Breast epithelium (tissue), 4 donors: ENCODE measurements at places on chromosomes 11 and 22. TPM values are rescaled to one million over a fixed set of nuclear protein-coding genes. Genes with fewer than 3 reads are reported as not detected.
A peak's percentile ranks its signal among the peaks of the same experiment; 100 is the strongest.

Gene ZBTB16
- total RNA-seq, result 358 TPM

DNA sequence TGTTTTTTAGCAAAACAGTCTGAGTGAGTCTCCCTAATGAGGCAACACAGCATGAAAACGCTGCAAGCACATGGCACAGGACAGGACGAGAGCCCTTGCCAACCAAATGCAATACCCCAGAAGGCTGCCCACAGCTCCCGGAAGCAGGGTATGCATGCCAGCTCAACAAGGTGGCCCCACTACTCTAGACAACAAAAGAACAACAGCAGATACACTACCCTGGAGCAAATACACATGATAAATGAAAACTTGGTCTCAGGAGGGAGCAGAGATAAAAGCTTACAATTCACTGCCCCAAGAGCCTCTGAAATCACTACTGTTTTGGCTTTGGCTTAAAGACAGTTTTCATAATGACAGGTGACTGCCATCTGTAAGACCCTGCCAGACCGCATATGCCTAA lies 785.4 kb upstream of the API5 start:
- DNase-seq, result no peak

Gene SLC5A4
- 0.16 TPM for total RNA-seq

Gene MS4A7
- total RNA-seq, result 45.4 TPM

Gene SLC43A1
- total RNA-seq, result 23.4 TPM

GRCh38 chr22:19876314-19876940 lies 21.8 kb upstream of the GNB1L start:
- DNase-seq, result no peak

DNA sequence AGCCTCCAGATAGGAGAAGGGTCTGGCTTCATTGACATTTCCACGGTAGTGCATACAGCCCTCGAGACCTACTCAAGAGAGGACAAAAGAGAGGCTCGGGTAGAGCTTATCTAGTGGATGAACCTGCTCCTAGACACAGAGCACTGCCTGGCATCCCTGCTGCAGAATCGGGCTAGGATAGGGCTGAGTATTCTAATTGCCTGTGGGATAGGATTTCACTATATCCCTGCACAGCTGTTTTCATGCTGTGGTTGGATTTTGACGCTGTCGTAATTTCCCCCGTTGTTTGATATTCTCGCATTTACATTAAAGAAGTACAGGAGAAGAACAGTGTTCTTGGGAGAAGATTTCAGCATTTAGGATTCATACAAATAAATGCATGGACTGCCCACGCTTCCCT lies 107.8 kb downstream of the KIRREL3 start:
- DNase-seq, result no peak

- DNase-seq, result no peak
These were observed 81.3 kb upstream of the LINC01488 start for GRCh38 chr11:69400140-69400539.

Gene RIMBP3B
- 0.16 TPM for total RNA-seq

DNA sequence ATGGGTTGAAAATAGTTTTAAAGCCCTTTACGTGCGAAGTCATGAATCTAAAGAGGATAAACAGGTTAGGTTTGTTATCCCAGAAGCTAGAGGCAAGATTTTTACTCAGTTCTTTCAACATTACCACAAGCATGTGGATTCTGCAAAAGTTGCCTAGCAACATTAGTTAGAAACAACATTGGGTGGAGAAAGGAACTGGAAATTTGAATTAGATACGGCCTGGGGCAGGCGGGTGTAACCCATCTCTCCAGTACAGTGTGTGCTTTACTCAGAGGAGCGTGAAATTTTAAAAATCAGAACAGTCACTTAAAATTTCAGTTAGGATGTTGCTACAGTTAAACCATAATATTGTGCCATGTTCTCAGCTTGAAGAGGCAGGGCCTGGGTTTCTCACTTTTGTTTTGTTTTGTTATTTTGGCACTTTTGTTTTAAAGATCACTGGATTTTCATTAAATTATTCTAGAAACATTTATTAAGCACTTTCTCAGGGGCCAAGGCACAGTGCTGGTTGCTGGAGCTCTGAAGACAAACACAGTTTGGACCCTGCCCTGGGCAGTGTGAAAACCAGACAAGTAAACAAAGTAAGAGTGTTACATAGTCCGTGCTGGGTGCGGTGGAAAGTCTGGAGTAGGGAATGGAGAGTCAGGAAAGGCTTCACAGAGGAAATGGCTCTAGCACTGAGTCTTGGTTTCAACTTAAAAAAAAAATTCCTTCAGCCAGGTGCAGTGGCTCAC lies 4.4 kb upstream of the WEE1 start:
- peak; percentile 82 for DNase-seq

DNA sequence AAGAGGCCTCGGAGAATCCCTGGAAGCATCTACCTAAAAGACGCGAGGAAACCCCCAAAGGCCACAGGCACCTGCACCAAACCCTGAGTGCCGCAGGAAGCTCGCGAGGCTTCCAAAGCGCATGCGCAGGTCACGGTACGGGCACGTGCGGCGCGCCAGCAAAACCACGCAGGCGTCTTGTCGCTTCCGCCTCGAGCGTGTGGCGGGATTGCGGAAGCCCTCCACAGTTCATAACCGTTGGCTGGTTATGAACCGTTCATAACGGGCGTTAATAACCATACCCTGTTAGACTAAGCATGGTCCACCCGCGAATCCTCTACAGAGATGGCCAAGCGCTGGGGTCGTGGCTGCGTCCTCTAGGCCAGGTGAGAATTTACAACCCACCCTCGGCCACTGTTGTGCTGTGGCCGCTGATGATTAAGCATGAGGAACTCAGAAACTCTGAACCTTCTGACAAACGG lies 46.4 kb downstream of the MORC2 start:
- DNase-seq, result no peak

GRCh38 chr11:9858218-9858617 lies 194.3 kb downstream of the SWAP70 start:
- no peak for DNase-seq

GRCh38 chr11:68043029-68043348 lies 4.2 kb downstream of the TCIRG1 start:
- no peak for DNase-seq

Gene MYO7A
- 23.5 TPM for total RNA-seq

Gene POLR2L
- 96.7 TPM for total RNA-seq

Gene TECTA
- 1.3 TPM for total RNA-seq

GRCh38 chr11:45477588-45477987 lies 187.8 kb downstream of the CHST1 start:
- DNase-seq, result no peak

Gene INPP5J
- not detected for total RNA-seq

- no peak for DNase-seq
These were observed 4.5 kb downstream of the GGT5 start for GRCh38 chr22:24240381-24240780.

DNA sequence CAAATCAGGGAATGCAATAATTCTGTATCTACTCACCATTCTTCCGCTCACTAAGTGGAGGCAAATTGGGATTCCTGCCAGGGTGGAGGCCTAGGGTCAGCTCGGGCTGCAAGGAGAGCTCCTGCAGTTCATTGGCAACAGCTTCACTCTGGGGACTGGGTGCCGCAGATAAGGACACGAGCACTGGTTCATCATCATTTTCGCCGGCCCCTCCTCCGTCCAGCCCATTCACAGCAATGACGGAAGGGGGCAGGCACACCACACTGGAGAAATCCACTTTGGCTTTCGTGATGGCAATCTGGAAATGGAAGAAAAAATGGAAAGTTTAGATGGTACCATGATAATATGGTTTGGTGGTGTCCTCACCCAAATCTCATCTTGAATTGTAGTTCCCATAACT lies 84.4 kb downstream of the MRTFA start:
- no peak for DNase-seq

- DNase-seq, result no peak
These were observed 45.5 kb upstream of the ME3 start for GRCh38 chr11:86717817-86718501.

- DNase-seq, result no peak
These were observed 20.4 kb downstream of the FBXO7 start for GRCh38 chr22:32494971-32495370.

DNA sequence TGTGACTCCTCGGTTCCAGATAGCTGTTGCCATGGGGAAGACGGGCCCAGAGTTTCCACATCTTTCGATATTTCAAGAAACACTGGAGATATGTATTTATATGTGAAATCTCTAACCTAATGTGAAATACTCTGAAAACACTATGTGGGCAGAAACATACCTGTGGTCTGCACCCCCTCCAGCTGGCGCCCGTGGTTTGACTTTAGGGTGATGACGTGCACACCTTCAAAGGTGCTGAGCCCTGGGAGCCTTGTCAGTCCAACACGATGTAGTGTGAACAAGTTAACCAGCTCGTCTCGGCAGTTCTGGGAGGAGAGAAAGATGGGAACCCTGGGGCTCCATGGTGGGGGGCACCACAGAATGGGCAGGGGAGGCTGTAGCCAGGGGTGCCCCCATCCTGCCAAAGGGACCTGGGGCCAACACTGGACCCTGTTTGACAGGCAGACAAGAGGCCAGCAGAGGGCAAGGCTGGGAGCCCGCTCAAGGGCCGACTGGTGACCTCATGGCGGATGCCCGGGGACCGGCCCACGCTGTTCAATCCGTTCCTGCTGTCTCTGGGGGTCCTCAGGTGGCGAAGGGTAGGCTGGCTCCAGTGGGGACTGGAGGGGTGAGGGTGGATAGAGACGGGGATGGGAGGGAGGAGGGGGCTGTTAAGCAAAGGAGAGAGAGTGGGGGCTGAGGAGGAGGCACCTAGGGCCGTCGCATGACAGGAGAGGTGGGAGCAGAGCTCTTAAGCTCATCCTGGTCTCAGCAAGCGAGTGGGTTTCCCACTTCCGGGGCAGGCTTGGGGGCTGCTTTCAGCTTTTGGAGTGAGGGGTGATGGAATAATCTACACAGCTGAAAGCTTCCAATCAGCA lies 43.8 kb downstream of the TRIOBP start:
- no peak for DNase-seq

DNA sequence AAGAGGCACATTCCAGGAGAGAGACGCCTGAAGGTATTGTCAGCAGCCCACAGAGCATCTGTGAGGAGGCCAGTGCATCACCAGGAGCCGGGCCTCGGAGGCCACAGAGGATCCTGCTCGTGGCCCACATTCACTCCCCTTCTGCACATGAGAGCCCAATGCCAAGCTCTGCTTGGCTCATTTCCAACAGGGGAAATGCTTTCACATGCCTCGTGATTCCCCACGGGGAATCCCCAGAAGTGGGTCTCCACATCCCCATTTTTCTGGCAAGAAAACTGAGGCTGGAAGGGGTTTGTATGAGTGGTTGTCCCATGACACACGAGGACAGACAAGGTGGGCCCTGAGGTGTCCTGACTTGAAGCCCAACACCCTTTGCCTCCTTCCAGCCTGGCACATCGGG lies 34.4 kb downstream of the TP53I11 start:
- DNase-seq, result no peak

- no peak for DNase-seq
These were observed 154.3 kb upstream of the E2F8 start for GRCh38 chr11:19395050-19395449.

DNA sequence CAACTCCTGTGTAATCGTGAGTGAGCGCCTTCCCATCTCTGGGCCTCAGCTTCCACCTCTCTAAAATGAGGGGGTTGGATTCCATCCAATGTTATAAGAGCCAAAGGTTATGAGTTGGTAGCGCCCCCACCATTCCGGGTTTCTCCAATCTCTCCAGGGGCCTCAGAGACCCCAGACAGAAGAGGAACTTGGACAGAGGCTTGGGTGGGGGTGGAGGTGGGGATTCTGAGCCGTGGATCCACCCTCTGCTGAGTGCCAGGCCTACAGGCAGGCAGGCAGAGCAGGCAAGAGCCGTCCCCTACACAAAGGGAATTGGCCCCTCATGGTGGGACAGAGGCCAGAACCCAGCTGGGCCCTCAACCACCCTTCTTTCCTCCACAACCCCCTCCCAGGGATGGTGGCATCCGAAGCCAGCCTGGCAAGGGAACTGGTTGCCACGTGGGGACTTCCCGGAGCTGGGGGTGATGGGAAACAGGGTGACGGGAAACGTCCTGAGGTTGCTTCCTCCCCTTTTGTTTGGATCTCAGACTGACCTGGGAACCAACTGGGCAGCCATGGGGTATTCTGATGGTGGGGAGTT lies 31.8 kb downstream of the TXN2 start:
- no peak for DNase-seq

Gene SPDYC
- total RNA-seq, result not detected

DNA sequence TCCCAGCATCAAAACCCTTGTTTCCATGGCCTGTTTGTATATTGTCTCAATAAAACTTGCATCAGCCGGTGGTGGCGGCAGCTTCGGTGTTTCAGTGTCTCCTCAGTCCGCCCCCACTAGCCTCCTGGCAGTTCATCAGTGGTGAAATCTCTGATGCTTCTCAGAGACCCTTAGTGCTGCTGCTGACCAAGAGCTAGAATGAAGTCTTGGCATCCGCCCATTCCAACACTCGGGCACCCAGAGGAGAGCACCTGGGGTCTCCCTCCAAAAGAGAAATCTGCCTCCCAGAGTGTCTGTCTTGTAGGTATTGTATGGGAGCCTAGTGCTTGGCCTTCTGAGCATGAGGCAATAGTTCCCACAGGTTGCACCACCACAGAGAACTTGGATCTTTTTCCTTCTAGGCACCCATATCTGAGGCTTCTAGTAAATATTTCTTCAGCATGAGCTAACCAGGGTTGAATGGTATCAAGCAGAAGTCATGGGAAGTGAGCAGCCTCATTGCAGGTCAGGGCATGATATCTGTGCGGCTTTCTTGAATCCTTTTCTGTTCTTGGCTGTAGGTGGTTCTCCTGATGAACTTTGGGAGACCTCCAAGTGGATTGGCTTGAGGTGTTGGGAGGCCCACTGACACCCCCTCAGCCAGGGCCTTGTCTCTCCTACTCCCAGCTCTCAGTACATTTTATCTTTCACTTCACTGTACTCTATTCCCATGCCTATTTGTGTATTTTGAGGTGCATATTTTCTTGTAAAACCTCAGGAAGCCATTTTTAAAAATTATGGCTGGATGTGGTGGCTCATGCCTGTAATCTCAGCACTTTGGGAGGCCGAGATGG lies 13.2 kb upstream of the AIFM3 start:
- no peak for DNase-seq

Gene USH1C
- total RNA-seq, result 0.66 TPM
